ENCODE measurements at places on chromosomes 2 and 18. TPM values are rescaled to one million over a fixed set of nuclear protein-coding genes. Genes with fewer than 3 reads are reported as not detected.

DNA sequence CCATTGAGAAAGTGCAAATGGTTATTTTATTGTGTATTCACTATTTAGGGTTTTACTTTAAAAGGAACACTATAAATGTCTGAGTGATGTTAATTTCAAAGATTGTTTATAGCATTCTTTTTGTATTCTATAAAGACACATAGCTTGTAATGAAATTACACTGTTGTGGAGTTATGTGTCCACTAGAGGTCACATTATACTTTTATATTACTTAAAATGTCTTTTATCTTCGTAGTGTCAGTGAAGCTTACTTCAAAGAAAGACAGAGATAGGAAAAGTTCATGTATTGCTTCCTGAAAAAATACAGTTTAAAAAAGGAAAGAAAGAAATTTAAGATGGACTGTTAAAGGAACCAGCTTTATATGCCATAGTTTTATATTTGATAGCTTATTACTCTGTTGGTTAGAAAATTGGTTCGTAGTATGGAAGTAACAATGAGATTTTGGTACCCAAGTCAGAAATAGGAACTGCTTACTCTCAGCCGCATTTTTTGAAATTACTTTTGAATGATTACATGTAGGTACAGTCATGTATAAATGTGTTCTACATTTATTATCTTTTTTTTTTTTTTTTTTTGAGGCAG is 20.5 kb downstream of the APLF start:
- no peak for DNase-seq

ATP5MC3 gene
- total RNA-seq: 112 TPM

DUSP2 gene
- 1.9 TPM for total RNA-seq

NYAP2 gene
- not detected for total RNA-seq

PLA2R1 gene
- 49.9 TPM for total RNA-seq

KIF5C gene
- 2.7 TPM for total RNA-seq

ABCG5 gene
- total RNA-seq: not detected

DNA sequence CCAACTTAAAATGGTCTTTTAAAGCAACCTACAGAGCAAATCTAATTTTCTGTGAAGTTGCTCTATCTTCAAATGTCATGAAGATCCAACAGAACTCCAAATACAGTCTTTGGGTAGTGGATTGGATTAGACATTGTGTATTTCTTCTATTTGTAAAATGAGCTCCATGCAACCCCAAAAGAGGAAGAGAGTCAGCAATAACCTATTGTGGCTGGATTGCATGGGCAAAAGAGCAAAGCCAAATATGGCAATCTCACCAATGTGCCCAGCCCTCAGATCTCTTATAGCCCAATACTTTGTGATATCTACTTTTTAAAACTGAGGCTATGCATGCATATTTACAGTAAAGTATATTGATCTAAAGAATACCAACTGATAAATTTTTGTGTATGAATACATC is 146.3 kb downstream of the TXNL1 start:
- DNase-seq: no peak

COLEC12 gene
- 57.3 TPM for total RNA-seq

GRCh38 chr2:129301431-129301913 is 678.0 kb upstream of the RAB6C start:
- no peak for DNase-seq

MYL12B gene
- total RNA-seq: 305 TPM

LYPD6B gene
- total RNA-seq: 21.0 TPM

GRCh38 chr2:145815933-145816332 is 1296.0 kb upstream of the ZEB2 start:
- no peak for DNase-seq

CNDP1 gene
- not detected for total RNA-seq

- DNase-seq: no peak
These were observed 221.1 kb upstream of the NRP2 start for GRCh38 chr2:205461169-205461568.

- no peak for DNase-seq
These were observed 439.8 kb downstream of the TGIF1 start for GRCh38 chr18:3889803-3890202.

- no peak for DNase-seq
These were observed 425 bp upstream of the SALL3 start for GRCh38 chr18:78979056-78979729.

Measured in breast epithelium (tissue), 4 donors.